HL-60 (cell line): ENCODE measurements at places on chromosomes 7 and 10.

DNA sequence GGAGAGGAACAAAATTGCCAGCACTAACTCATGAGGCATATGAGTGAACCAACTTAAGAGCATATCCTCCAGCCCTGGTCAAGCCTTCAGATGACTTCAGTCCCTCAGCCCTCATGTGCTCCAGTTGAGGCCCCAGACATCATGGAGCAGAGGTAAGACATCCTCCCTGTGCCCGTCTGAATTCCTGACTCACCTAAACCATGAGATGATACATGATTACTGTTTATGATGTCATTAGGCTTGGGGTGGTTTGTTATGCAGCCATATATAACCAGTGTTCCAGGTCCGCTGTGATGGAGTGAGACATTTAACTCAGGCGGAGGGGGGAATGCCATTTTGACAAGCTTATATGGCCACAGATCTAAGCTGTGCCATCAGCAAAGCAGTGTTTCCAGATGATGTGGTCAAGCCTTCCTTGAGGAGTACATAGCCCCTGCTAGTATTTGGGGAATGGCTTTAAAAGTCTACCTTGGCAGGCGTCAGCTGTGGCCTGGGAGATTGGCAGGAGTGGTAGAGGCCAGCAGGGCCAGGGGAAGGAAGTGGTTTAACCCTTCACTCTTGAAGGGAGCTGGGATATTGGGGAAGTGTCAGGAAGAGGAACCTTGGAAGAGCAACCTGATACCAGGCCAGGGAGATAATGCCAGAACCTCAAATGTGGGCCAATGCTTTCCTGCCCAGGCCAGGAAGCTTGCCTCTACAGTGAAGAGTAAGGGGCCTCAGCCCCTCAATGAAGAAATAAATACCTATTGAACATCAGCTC lies 343.0 kb upstream of the PODXL start:
- DNase-seq, result no peak

DNA sequence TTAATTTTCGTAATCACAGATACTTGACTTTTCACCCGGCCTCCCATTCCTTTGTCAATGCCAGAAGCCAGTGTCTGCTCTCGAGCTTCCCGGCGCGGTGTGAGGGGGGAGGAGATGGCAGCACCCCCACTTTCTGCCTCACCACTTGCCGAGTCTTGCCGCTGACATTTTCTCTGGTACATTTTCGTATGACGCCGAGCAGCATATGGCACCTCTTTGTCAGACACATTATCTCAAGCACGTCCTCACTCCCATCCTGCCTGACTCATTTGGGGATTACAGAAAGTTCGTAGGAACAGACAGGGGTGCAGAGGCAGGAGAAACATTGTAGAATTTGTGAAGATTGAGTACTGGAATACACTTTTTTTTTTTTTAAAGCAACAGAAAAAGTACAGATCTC lies 60.8 kb upstream of the SORCS3 start:
- no peak for DNase-seq

DNA sequence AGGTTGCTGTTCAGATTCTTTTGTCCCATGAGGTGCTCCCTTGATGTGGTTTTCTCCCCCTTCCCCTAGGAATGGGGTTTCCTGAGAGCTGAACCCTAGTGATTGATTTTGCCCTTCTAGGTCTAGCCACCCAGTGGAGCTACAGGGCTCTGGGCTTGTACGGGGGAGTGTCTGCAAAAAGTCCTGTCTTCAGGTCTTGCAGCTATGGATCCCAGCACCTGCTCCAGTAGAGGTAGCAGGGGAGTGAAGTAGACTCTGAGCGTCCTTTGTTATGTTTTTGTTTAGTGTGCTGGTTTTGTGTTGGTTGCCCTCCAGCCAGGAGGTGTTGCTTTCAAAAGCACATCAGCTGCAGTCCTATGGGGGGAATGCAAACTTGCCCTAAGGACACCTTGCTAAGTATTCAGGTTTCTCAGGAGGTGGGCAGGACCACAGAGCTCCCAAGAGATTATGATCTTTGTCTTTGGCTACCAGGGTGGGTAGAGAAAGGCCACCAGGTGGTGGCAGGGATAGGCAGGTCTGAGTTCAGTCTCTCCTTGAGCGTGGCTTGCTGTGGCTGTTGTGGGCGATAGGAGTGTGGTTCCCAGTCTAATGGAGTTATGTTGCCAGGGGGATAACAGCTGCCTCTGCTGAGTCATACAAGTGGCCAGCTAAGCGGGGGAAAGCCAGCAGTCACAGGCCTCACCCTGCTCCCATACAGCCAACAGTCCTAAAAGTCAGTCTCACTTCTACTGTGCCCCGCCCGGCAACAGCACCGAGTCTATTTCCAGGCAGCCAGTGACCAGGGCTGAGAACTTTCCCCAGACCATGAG lies 92.4 kb upstream of the JCAD start:
- DNase-seq, result no peak

DNA sequence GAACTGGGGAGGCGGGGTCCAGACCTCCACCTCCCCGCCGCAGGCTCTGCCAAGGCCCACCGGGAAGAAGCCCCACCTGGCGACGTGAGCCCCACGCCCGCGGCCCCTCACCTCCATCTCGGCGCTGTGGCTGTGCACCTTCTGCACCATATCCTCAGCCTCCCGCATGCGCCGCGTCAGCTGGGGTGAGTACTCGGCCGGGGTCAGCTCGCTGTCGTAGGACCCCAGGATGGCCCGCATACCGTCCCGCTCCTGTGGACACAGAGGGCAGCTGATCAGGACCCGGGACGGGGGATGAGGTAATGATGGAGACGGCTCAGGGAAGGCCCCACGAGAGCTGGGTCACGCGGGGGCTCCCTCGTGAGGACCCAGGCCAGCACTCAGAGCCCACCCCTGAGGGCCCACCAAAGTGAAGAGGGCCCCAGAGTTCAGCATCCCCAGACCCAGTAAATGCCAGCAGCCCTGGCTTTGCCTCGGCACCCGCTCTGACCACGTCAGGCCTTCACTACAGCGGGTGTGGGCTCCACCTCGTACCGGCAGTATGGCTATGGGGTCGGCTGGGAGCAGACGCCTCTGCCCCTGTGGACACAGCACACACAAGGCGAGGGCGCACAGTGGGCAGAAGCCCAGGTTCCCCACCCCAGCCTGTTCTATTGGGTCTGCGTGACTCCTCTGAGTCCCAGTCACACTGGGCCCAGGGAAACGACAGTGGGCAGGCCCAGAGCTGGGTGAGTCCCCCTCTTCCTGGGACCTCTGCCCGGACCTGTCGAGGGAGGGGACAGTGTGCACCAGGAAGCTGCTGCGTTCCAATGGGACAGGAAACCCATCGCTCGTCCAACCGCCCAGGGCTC lies 218.1 kb downstream of the MAD1L1 start:
- DNase-seq, result no peak

DNA sequence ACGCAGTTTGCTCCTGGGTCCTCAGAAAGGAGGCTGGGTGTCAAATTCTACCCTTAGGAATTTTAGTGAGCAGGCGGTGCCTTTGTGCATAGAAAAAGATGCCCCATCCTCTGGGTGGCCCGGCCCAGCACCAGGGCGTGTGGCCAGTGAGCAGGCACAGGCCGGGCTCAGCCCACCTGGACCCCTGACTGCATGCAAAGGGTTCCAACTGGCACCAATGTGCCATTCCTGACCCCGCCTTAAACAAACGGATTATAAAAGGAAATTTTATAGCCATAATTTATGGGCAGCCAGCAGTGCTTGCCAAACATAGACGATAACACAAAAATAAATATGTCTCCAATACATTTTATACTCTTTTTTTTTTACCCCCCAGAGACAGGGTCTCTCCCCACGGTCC lies 40.1 kb upstream of the GNA12 start:
- no peak for DNase-seq

- no peak for DNase-seq
Measured at GRCh38 chr10:6416892-6417512, 163.1 kb downstream of the PRKCQ start.

GRCh38 chr7:101201695-101202602 lies 1.1 kb upstream of the MOGAT3 start:
- DNase-seq, result no peak

DNA sequence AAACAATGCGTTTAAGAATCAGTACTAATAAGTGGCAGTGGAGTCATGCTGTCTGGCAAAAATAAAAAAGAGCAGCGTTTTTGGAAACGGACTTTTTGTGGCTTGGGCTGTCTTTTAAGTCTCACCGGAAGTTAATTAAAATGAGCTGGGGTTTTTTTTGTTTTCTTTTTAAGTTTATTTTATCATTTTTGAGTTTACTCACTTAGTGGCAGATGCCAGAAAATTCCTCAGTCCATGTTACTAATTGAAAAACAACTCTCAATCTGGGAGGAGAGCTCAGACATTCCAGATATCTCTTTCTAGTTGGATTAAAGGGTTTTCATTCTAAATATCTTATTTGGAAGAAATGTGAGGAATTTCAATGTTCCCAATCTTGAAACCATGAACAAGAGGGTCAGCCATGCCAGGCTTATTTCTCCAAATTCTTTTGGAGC lies 133.8 kb upstream of the AGR3 start:
- no peak for DNase-seq

GRCh38 chr10:27099448-27099847 lies 846 bp downstream of the ANKRD26 start:
- no peak for DNase-seq

- DNase-seq, result no peak
Measured at GRCh38 chr10:121355161-121355560, 243.1 kb downstream of the FGFR2 start.

- DNase-seq, result no peak
Measured at GRCh38 chr7:78900806-78901205, 552.7 kb downstream of the MAGI2 start.

- no peak for DNase-seq
Measured at GRCh38 chr7:74017125-74017524, 10.8 kb upstream of the ELN start.

- DNase-seq, result no peak
Measured at GRCh38 chr7:128728598-128728997, 10.6 kb upstream of the CALU start.

DNA sequence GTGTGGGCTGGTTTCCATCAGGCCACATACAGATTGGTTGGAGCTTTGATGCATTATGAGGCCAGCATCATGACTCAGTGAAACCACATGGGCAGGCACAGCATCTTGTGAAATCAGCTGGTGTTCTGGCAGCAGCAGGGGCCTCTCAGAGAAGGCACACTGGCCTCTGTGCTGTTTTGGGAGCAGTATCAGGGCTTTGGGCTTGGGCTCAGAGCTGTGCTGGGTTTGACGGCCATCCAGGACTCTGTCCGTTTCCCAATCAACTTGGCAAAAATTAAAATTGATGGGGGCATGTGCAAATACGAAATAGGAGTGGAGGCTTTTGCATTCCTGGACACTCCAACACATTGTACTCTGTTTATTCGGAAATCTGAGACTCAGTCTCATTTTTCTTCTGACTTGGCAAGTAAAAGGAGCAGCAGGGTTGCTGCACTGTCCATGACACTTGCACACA lies 190.9 kb downstream of the BMPER start:
- no peak for DNase-seq

DNA sequence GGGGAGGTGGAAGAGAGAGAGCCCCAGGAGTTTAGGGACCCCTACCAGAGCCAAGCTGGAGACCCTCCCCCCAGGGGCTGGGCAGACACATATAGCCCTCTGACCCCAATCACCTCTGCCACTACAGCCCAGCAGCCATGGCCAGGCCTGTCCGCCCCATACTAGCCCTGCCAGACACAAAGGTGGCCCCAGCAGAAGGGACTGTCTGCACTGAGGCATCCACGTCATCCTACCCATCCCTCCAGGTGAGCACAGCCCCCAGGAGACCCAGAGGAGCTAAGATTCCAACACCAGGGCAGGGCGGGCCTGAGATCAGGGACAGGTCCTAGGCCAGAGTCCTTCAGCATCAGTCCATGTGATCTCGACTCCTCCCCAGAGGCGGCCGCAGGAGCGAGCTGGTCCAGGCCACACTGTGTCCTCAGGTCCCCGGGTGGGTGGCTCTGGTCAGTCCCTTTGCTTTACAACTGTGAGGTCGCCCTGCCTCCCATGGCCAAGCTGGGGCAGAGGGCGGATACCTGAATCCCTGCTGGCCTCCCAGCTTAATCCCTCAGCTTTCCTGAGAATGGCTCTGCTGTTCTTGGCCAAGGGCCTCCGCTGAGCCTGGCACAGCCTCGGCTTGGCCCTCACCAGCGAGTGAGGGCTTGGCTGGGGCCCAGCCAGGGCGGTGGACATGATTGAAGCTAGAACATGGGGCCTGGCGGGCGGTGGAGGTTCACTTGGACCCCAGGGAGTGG lies 14.3 kb upstream of the ELN start:
- no peak for DNase-seq

GRCh38 chr10:103748020-103748419 lies 107.4 kb downstream of the SH3PXD2A start:
- no peak for DNase-seq

DNA sequence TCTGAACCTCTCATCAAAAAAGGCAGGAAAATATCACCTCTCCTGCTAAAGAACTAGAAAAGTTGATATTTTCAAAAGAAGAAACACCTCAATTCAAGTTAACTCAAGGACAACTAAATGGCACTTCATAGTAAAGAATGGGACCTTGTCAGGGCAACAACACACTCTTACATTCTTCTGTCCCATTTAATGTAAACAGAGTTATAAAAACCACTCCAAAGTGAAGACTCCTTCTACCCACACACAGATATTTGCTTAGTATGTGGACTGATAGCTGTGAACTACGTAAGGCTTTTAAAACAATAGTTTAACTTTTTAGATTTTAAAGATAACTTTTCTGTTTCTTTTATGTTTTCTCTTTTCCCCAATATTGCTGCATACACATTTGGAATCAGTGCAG lies 118.3 kb downstream of the ZNF37A start:
- no peak for DNase-seq

DNA sequence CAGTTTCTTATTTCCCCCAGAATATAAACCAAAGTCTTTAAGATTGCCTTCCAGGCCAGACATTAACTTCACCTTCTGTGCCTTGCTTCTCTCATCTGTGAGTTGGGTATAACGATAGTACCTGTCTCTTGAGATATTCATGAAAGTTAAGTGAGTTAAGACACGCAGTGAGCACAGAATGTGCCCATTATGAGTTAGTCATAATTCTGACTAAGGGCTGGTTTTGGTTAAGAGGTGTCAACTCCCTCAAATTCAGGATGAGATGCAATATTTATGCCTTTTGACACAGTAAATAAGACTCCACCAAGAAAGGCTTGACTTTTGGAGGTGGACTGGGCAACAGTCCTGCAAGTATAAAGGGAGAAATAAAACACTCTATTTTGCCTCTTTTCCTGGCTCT lies 528.7 kb upstream of the IGFBP3 start:
- DNase-seq, result no peak

DNA sequence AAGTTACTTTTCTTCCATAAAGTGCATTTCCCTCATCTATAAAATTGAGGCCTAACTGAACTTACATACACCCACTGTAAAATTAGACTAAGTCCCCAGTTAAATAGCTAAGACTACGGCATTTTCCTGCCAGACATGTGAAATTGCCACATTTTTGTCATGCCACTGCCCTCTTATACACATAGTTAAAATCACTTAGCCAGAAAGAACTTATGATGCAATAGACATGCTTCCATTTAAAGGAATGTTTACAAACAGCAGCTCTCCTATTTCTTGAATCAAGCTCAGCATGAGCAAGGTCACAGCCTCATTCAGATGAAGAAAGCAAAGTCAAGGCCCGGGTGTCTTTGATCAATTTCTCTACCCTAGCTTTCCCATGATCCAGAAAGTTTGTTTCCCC lies 175.7 kb downstream of the LRRN3 start:
- DNase-seq, result no peak
